Epithelial cell of umbilical artery (primary cell): ENCODE measurements at places on chromosomes 3 and 15. TPM values are rescaled to one million over a fixed set of nuclear protein-coding genes. Genes with fewer than 3 reads are reported as not detected.

CMSS1 gene
- 26.3 and 29.6 TPM in 2 replicates for total RNA-seq

CAV3 gene
- total RNA-seq: not detected in 2 replicates

CADPS gene
- total RNA-seq: under 0.01 and 0.15 TPM in 2 replicates

RAB5A gene
- total RNA-seq: 58.7 and 88.0 TPM in 2 replicates

LRRIQ4 gene
- total RNA-seq: not detected in 2 replicates

NOX5 gene
- total RNA-seq: not detected in 2 replicates

CCR1 gene
- not detected in 2 replicates for total RNA-seq

C2CD4B gene
- 65.3 and 94.7 TPM in 2 replicates for total RNA-seq
